ENCODE measurements at places on chromosomes 3 and 15. TPM values are rescaled to one million over a fixed set of nuclear protein-coding genes. Genes with fewer than 3 reads are reported as not detected.

Gene RBP2
- total RNA-seq, result 1.1 TPM

Gene GOLGA6A
- total RNA-seq, result not detected

Gene MUSTN1
- 10.9 TPM for total RNA-seq

Gene GATM
- 6.3 TPM for total RNA-seq

DNA sequence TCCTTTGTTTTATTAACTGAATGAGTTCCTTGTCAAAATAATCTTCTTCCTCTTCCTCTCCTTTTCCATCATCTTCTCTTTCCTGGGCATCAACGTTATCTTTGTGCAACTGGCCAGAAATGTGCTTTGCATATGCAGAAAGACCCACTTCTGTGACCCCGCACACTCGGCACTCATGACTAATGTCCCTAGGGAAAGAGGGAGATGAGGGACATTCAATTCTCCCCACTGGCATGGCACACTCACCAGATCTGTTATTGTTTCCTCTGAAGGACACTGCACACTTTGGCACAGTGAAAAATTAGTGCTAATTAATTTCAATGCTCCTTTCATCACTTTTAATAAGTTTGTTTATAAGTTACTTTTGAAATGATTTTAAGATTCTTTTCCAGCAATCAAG, 34.0 kb downstream of the ZNF106 start:
- DNase-seq, result peak; percentile 14

DNA sequence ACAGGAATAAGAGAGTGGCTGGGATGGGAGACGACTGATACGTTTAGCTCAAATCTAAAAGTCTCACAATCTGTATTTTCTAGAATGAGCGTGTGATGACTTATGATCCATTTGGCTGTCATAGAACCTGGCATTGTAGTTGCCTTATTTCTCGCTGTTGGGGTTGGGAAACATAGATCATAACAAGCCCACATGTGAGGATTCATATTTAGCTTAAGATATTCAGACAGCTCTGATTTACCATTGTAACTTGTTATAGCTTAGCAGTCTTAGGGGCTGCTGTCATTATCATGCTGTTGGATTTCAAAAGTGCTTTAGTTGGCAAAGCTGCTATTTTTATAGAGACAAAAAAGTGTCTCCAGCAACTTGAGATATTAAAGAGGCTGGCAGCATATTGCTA, 871.3 kb downstream of the ZPLD1 start:
- no peak for DNase-seq

DNA sequence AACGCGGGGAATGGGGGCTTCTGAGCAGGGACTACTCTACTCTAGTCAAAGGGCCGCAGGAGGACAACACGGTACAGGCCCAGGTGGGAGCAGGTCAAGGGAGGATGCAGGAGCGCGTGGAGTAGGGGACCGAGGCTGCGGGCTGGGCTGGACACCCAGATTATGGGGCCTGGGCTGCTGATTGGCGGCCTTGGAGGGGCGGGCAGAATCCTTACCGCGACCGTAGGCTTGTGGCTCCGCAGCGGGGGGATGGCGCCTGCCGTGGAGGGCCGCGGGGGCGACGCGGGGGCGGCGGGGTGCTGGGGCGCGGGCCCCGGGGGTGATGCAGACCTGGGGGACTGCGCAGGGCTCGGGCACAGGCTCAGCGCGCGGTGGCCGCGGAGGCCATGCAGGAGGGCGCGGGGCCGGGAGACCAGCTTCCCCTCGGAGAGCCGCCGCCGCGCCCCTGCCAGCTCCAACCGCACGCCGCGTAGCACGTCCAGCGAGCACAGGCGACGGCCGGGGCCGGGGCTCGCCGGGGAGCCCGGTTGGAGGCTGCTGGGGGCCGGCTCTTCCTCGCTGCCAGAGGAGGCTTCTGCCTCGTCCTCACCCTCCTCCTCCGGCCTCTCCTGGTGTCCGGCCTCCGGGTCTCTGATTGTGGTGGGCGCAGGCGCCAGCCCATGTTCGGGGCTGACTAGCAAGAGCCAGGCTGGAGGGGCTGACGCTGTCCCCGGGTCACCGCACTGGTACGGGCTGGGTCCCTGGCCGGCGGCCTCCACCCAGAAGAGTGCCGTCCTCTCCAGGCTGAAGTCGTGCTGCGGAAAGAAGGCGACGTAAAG, 12.9 kb downstream of the UBAP1L start:
- DNase-seq, result no peak

Gene PLSCR2
- total RNA-seq, result not detected

DNA sequence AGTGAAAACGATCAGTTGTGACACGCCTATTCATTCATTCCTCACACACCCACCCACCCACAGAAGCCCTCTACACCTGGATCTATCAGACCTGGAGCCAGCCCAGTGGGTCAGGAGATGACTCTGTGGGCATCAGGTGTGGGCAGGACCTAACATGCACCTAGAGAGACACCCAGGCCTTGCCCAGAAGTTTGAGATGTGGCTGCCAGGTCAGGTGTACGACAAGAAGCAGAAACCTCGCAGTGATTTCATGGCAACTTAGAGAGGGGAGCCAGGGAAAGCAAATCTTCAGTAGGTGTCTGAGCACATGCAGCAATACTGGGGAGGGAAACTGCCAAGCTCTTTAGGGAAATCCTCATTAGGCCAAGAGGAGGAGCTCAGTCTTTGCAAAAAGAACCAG, 264.7 kb upstream of the ROPN1 start:
- DNase-seq, result no peak

Gene LTF
- 102 TPM for total RNA-seq

GRCh38 chr3:51691021-51691420, 15.8 kb upstream of the GRM2 start:
- no peak for DNase-seq

- no peak for DNase-seq
These were observed 52.7 kb downstream of the NFKBIZ start for GRCh38 chr3:101902041-101902440.

Gene BUB1B
- 1.8 TPM for total RNA-seq

Gene NMB
- total RNA-seq, result 9.3 TPM

- DNase-seq, result no peak
These were observed 357.9 kb downstream of the KCNH8 start for GRCh38 chr3:19506171-19506570.

DNA sequence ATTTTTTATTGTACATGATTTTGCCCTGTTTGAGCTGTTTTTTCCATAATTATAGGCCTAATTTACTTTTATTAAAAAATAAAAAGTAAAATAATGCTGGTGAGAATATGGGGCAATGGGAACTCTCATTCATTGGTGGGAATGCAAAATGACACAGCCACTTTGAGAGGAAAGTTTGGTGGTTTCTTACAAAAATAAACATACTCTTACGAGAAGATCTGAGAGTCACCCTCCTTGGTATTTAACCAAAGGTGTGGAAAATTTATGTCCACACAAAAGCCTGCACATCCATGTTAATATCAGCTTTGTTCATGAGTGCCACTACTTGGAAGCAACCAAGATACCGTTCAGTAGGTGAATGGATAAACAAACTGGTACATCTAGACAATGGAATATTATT, 9.8 kb downstream of the MUC13 start:
- DNase-seq, result no peak

Gene BCL6
- 52.2 TPM for total RNA-seq

- peak; percentile 10 for DNase-seq
These were observed 73.3 kb downstream of the NSMCE3 start for GRCh38 chr15:29196290-29196689.

- DNase-seq, result no peak
These were observed 16.0 kb downstream of the FOXL2NB start for GRCh38 chr3:138962854-138963560.

Gene LPCAT4
- total RNA-seq, result 12.7 TPM

Measured in lung (tissue), 17 donors.